GM23248 (cell line): ENCODE measurements at places on chromosomes 6 and 20. TPM values are rescaled to one million over a fixed set of nuclear protein-coding genes. Genes with fewer than 3 reads are reported as not detected.

Gene HLA-C
- total RNA-seq = 157 and 168 TPM in 2 replicates

Gene TCF15
- total RNA-seq = not detected in 2 replicates

DNA sequence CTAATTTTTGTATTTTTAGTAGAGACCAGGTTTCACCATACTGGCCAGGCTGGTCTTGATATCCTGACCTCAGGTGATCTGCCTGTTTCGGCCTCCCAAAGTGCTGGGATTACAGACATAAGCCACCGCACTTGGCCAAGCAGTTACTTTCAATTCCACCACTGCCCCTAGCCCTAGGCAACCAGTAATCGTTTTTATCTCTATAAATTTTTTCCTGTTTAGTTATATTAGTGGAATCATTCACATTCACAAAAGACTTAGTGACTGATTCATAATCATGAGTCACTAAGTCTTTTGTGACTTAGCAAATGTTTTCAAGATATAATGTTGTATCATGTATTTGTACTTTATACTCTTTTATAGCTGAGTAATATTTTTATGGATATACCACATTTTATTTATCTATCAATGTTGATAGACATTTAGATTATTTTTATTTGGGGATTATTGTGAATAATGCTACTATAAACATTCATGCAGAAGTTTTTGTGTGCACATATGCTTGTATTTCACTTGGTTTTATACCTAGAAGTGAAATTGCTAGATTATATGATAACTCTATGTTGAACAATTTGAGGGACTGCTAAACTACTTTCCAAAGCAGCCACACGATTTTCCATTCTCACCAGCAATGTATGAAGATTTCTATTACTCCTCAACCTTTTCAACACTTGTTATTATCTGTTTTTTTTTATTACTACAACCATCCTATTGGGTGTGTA, 421.4 kb upstream of the ID4 start:
- H3K4me1 ChIP-seq = peaks cover 38% of the 10 kb centered on the region
- no peaks in the 10 kb centered on the region for H3K36me3 ChIP-seq
- H3K27ac ChIP-seq = peak overlapping the region; percentile 68
- DNase-seq = peak; percentile 84
- H3K27me3 ChIP-seq = no peaks in the 10 kb centered on the region

Gene ID4
- total RNA-seq = 34.0 and 41.0 TPM in 2 replicates

Gene C6orf132
- 4.2 and 5.2 TPM in 2 replicates for total RNA-seq

- H3K4me1 ChIP-seq = no peaks in the 10 kb centered on the region
- no peak for DNase-seq
- H3K4me3 ChIP-seq = no peak overlapping the region
- no peaks in the 10 kb centered on the region for H3K36me3 ChIP-seq
These were observed 458.9 kb downstream of the HACE1 start for GRCh38 chr6:104400844-104401243.

Gene PDYN
- total RNA-seq = not detected in 2 replicates

- H3K4me3 ChIP-seq = no peak overlapping the region
- no peak overlapping the region for H3K27ac ChIP-seq
- H3K27me3 ChIP-seq = no peaks in the 10 kb centered on the region
- no peaks in the 10 kb centered on the region for H3K36me3 ChIP-seq
- H3K4me1 ChIP-seq = peaks cover 7% of the 10 kb centered on the region
These were observed 127.7 kb upstream of the LRFN2 start for GRCh38 chr6:40714576-40715564.

GRCh38 chr20:43457640-43458421, at the start of gene SRSF6:
SRSF6 (plus strand) TSS chr20:43457896; CDS start chr20:43458034, 138 bp downstream.
- H3K36me3 ChIP-seq = peaks cover 38% of the 10 kb centered on the region
- peak within 1 kb of the TSS; percentile 100 for H3K27ac ChIP-seq
- no peaks in the 10 kb centered on the region for H3K27me3 ChIP-seq
- peak; percentile 97 for DNase-seq
- peaks cover 17% of the 10 kb centered on the region; the same call in 1 of the 2 replicates for H3K4me1 ChIP-seq
- peak within 1 kb of the TSS; percentile 94 for H3K4me3 ChIP-seq

GRCh38 chr6:45543298-45544235, 165.8 kb upstream of the SUPT3H start:
- 0 out of 2 replicates have a peak, but pooled peaks cover 4% of the 10 kb centered on the region for H3K36me3 ChIP-seq
- H3K27ac ChIP-seq = peak overlapping the region; percentile 73
- DNase-seq = peak; percentile 71
- peaks cover 22% of the 10 kb centered on the region for H3K4me1 ChIP-seq
- H3K4me3 ChIP-seq = no peak overlapping the region
- no peaks in the 10 kb centered on the region for H3K27me3 ChIP-seq

DNA sequence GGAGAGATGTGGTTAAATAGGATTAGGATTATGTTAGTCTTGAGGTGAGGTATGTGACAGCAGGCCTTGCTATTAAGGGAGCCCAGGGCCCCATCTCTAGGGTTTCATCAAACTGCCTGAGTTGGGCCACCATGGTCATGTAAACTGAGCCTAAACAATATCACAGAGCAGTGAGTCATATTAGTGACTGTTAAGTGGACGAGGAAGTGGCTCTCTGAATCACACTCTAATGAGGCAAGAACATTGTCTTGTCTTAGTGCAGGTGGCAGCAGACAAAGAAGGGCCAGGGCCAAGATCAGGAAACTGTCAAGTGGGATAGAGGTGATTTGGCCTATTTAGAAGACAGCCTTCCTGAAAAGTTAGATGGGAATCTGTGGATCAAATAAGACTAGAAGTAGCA, 23.1 kb downstream of the ENPP3 start:
- no peaks in the 10 kb centered on the region for H3K36me3 ChIP-seq
- H3K4me1 ChIP-seq = peaks cover 28% of the 10 kb centered on the region
- H3K27me3 ChIP-seq = no peaks in the 10 kb centered on the region
- peak; percentile 65 for DNase-seq

- no peaks in the 10 kb centered on the region for H3K36me3 ChIP-seq
- H3K4me3 ChIP-seq = no peak overlapping the region
- H3K4me1 ChIP-seq = peaks cover 6% of the 10 kb centered on the region; the same call in 1 of the 2 replicates
- DNase-seq = peak; percentile 16
These were observed 394.8 kb upstream of the NOX3 start for GRCh38 chr6:155850408-155850841.

DNA sequence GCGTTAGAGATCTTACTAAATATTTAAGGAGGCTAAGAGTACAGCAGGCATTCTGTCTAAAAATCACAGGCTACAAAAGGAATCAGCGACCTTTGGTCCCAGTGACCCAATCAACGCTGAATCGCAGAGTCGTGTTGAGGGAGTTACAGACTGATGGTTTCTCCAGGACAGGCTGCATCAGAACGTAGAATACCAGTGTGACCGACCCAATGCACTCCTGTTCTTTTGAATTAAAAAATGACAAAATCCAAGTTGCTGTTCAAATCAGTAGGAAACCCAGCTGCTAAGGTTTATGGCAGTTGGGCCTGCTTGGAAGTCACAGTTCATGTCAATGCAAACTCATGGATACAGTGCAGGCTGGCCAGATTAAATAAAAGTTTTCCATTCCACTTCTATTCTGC, 155.8 kb upstream of the AFDN start:
- no peaks in the 10 kb centered on the region for H3K27me3 ChIP-seq
- H3K4me3 ChIP-seq = no peak overlapping the region
- H3K36me3 ChIP-seq = no peaks in the 10 kb centered on the region
- H3K27ac ChIP-seq = no peak overlapping the region
- H3K4me1 ChIP-seq = no peaks in the 10 kb centered on the region
- DNase-seq = no peak

DNA sequence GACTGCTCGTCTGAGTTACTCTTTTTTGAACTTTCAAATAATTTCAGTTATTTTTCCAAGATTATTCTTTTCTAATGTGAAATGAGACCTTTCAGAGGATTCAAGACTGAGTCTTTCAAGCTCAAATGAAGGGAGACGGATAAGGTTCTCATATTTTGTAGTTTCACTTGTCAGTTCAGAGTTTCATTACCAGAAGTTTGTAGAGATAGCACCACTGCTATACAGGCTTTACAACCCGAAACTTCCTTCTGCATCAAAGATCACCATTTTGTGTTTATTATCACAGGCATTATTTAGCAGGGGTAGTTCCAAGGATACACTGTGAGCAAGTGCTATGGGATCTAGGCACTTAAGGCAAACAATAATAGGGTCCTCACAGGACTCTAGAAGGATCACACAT, 74.7 kb upstream of the EPHA7 start:
- no peaks in the 10 kb centered on the region for H3K4me1 ChIP-seq
- H3K36me3 ChIP-seq = no peaks in the 10 kb centered on the region
- no peak for DNase-seq
- H3K27me3 ChIP-seq = no peaks in the 10 kb centered on the region
- no peak overlapping the region for H3K4me3 ChIP-seq
- H3K27ac ChIP-seq = no peak overlapping the region

Gene MYH7B
- under 0.01 and 0.11 TPM in 2 replicates for total RNA-seq

GRCh38 chr20:61628901-61629601, 377.0 kb downstream of the CDH4 start:
- 0 out of 2 replicates have a peak, but pooled peaks cover 3% of the 10 kb centered on the region for H3K27me3 ChIP-seq
- H3K4me1 ChIP-seq = no peaks in the 10 kb centered on the region
- H3K27ac ChIP-seq = no peak overlapping the region
- H3K36me3 ChIP-seq = no peaks in the 10 kb centered on the region
- H3K4me3 ChIP-seq = no peak overlapping the region

GRCh38 chr6:19382676-19383075, 454.5 kb upstream of the ID4 start:
- no peak overlapping the region for H3K27ac ChIP-seq
- no peak for DNase-seq
- no peaks in the 10 kb centered on the region for H3K36me3 ChIP-seq
- H3K4me1 ChIP-seq = 0 out of 2 replicates have a peak, but pooled peaks cover 9% of the 10 kb centered on the region
- H3K4me3 ChIP-seq = no peak overlapping the region
